ENCODE measurements at places on chromosomes 11 and 22.
A peak's percentile ranks its signal among the peaks of the same experiment; 100 is the strongest.

DNA sequence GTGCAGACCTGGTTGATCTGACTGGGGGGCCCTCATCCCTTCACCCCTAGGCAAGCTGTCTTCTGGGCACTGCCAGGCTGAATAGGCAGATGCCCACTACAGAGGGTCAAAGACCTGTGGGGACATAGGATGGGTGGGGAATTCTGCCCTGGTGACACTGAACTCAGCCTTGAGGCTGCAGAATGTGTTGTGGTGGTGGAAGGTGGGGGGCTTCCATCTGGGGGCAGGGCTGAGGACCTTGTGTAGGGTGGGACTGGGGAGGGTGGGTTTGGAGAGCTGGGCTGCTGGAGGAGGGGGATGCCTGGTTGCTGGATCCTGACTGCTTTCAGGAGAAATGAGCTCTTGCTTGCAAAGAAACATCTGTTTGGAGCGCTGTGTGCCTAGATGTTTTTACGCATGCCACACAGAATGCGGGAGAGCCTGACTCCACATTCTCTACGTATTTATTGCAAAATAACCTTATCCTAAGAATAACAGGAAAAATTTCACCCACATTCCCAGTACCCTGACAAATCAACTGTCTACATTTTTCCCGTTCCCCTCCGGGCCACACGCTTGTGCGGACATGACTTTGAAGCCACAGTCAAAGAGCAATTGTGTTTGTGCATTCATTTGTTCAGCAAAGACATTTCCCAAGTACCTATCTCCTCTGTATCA, 18.3 kb downstream of the SMIM38 start:
- no peaks in the 10 kb centered on the region for H3K36me3 ChIP-seq
- DNase-seq, result peak; percentile 59
- H3K4me1 ChIP-seq, result no peaks in the 10 kb centered on the region
- no peak overlapping the region for H3K27ac ChIP-seq

DNA sequence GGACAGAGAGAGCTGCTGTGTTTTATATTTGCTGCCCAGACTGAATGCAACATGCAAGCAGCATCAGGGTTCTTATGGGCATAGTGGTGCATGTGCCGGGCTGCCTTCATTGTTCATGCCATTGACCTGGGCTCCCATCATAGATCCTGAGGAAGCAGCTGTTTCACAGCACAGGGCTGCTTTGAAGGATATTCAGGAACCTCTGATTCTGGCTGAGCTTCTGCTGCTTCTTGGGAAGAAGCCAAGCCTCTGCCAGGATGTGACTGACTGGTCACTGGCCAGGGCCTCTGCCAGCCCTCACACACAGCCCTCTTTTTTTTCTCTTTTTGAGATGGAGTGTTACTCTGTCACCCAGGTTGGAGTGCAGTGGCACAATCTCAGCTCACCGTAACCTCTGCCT, 43.3 kb downstream of the CYB5R2 start:
- DNase-seq, result no peak
- H3K4me3 ChIP-seq, result no peak overlapping the region
- no peaks in the 10 kb centered on the region for H3K36me3 ChIP-seq

DNA sequence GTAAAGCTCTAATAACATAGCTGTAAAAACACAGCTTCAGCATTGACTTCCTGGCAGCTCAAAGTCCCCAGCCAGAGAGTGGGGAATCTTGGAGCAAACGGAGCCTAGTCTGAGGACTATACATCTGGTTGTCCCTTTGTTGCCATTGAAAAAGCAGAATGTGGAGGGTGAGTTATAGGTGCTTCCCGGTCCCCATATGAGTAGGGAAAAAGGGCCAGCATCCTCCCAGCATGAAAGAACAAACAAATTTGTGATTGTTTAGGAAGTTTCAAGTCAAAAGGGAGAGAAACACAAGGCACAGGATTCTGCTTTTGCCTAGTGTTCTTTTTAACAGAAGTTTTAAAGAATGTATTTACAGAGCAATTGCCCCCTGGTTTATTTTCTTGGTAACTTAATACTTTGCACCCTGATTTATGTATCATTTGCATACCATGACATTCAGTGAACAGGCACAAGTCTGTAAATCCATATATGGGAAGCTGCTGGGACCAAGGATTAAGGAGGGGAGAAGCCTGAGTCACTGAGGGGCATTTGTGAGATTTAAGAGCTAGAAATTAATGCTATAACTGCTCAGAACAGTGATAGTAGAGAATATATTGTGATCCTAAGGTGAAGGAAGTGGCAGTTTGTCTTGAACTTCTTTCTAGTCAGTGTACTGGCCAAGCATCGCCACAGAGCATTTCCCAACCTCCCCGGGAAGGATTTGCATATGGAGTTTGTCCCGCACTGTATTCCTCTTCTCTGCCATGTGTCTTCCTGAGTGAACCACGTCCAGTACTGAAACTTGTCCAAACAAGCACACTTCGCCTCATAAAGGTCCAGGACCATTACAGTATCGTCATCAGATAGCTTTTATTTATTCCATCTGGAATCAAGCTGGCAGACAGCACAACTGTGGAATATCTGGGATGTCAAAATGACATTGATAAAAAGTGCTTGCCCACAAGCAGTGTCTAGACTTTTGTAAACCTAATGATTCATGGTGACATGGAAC, 103.0 kb downstream of the DBX1 start:
- peaks cover 4% of the 10 kb centered on the region for H3K36me3 ChIP-seq
- peaks cover 7% of the 10 kb centered on the region for H3K4me1 ChIP-seq
- peak overlapping the region; percentile 43 for H3K27ac ChIP-seq
- no peak overlapping the region for H3K4me3 ChIP-seq

GRCh38 chr22:27631641-27632040, 169.9 kb downstream of the MN1 start:
- no peak for DNase-seq
- H3K27ac ChIP-seq, result no peak overlapping the region
- H3K27me3 ChIP-seq, result no peaks in the 10 kb centered on the region
- H3K4me1 ChIP-seq, result no peaks in the 10 kb centered on the region
- no peak overlapping the region for H3K4me3 ChIP-seq

- no peaks in the 10 kb centered on the region for H3K4me1 ChIP-seq
- H3K4me3 ChIP-seq, result no peak overlapping the region
- no peaks in the 10 kb centered on the region for H3K27me3 ChIP-seq
- H3K27ac ChIP-seq, result no peak overlapping the region
These were observed 51.9 kb upstream of the USP47 start for GRCh38 chr11:11789735-11790369.

DNA sequence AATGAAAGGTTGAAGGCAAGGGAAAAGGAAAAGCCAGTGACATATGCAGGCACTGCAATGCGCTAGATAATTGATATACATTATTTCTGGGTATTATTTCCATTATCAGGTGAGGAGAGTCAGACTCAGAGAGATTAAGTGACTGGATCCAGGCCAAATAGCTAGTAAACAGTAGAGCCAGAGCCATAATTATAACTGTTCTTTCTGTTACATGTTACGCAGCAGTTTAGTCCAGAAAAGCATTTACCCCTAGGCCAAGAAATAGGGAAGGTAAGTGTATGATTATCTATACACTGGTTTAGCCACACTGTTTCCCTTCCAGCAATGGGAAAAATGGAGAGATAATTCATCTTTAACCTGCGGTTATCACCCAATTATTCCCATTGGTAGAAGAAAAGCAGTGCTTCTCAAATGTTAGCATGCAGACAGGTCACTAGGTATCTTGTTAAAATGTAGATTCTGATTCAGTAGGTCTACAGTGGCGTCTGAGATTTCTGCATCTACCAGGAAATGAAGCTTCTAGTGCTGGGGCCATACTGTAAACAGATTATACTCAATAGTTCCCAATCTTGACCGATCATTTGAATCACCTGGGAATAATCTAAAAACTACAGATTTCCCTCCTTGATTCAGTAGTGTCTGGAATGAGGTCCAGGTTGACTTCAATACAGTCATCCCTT, 69.4 kb downstream of the RBFOX2 start:
- H3K4me3 ChIP-seq, result no peak overlapping the region
- no peaks in the 10 kb centered on the region for H3K36me3 ChIP-seq
- no peaks in the 10 kb centered on the region for H3K27me3 ChIP-seq
- DNase-seq, result no peak
- peaks cover 2% of the 10 kb centered on the region for H3K4me1 ChIP-seq

- H3K27ac ChIP-seq, result no peak overlapping the region
- H3K36me3 ChIP-seq, result no peaks in the 10 kb centered on the region
- H3K4me1 ChIP-seq, result no peaks in the 10 kb centered on the region
- no peak for DNase-seq
- H3K4me3 ChIP-seq, result no peak overlapping the region
These were observed 67.1 kb downstream of the PIWIL3 start for GRCh38 chr22:24707470-24707801.

GRCh38 chr11:15101072-15101709, 13.5 kb upstream of the INSC start:
- no peaks in the 10 kb centered on the region for H3K27me3 ChIP-seq
- peak; percentile 77 for DNase-seq
- no peak overlapping the region for H3K4me3 ChIP-seq
- no peaks in the 10 kb centered on the region for H3K4me1 ChIP-seq

DNA sequence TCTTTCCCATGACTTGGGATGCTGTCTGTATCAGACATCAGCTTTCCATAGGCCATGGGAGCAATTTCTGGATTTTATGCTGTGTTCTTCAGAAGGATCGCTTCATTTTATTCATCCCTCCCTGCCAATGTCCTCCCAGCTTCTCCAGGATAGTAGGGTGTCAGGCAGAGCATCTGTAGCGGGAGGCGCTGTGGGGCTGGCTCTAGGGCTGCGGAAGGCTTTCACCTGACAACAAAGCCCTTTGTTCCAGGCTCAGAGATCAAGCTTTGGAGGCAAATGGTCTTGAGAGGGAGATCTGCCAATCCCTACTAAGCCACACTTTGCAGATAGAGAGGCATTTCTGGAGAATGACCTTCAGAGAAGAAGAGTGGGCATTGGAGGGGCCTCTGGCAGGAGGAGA, 29.5 kb upstream of the FTH1 start:
- no peak overlapping the region for H3K4me3 ChIP-seq
- H3K36me3 ChIP-seq, result no peaks in the 10 kb centered on the region
- H3K27ac ChIP-seq, result no peak overlapping the region
- no peak for DNase-seq
- no peaks in the 10 kb centered on the region for H3K4me1 ChIP-seq
- no peaks in the 10 kb centered on the region for H3K27me3 ChIP-seq

- H3K27me3 ChIP-seq, result no peaks in the 10 kb centered on the region
- H3K4me3 ChIP-seq, result no peak overlapping the region
- no peaks in the 10 kb centered on the region for H3K36me3 ChIP-seq
- H3K27ac ChIP-seq, result no peak overlapping the region
- no peak for DNase-seq
- no peaks in the 10 kb centered on the region for H3K4me1 ChIP-seq
These were observed 709 bp downstream of the MRGPRX4 start for GRCh38 chr11:18173225-18173866.

GRCh38 chr22:20957102-20957682, 9.9 kb upstream of the AIFM3 start:
- no peaks in the 10 kb centered on the region for H3K4me1 ChIP-seq
- no peak for DNase-seq
- H3K27ac ChIP-seq, result no peak overlapping the region
- H3K27me3 ChIP-seq, result no peaks in the 10 kb centered on the region
- H3K36me3 ChIP-seq, result no peaks in the 10 kb centered on the region

DNA sequence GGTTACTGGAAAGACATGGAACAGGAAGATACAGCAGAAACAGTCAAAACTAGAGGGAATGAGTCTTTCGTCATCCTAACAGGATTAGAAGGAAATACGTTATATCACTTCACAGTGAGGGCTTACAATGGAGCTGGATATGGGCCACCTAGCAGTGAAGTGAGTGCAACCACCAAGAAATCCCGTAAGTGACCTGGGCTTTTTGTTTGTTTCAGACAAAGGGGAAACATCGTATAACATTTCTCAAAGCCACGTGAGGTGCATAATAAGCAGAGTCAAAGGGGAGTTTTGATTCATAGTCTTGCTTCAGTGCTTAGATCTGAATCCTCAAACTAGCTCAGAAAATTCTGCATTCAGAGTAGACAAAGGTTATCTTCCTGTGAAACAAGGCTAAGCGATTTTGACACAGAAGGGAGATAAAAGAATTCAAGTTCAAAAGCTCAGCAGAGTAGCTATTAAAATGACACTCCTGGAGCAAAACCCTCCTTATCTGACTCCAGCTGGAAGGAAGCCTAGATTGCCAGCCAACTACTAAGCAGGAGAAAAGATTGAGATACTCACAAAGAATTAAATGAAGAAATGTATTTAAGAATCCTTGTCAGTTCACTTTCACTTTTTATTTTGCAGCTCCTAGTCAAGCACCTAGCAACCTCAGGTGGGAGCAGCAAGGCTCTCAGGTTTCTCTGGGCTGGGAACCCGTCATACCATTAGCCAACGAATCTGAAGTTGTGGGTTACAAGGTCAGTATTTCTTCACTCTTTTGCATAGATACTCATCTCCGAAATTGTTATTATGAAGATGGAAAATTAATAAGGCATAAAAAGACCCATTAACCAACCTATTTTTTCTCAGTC, 346.4 kb upstream of the ARHGAP42 start:
- no peak for DNase-seq
- no peak overlapping the region for H3K4me3 ChIP-seq
- H3K4me1 ChIP-seq, result no peaks in the 10 kb centered on the region
- no peak overlapping the region for H3K27ac ChIP-seq
- peaks cover 2% of the 10 kb centered on the region for H3K27me3 ChIP-seq

GRCh38 chr11:121082670-121083069, 18.4 kb upstream of the TECTA start:
- no peak for DNase-seq
- H3K36me3 ChIP-seq, result peaks cover 4% of the 10 kb centered on the region
- H3K27me3 ChIP-seq, result no peaks in the 10 kb centered on the region
- H3K4me1 ChIP-seq, result no peaks in the 10 kb centered on the region
- H3K27ac ChIP-seq, result no peak overlapping the region
- H3K4me3 ChIP-seq, result no peak overlapping the region

Data from aorta (tissue), 5 donors.